T-helper 17 cell (primary cell): ENCODE measurements at places on chromosomes 7 and 10.

- no peak for DNase-seq
These were observed 90.7 kb upstream of the TMEM168 start for GRCh38 chr7:112880818-112881418.

- no peak for DNase-seq
These were observed 11.5 kb upstream of the TAS2R39 start for GRCh38 chr7:143171697-143172096.

GRCh38 chr10:111146025-111146640 lies 69.3 kb downstream of the ADRA2A start:
- no peak for DNase-seq

DNA sequence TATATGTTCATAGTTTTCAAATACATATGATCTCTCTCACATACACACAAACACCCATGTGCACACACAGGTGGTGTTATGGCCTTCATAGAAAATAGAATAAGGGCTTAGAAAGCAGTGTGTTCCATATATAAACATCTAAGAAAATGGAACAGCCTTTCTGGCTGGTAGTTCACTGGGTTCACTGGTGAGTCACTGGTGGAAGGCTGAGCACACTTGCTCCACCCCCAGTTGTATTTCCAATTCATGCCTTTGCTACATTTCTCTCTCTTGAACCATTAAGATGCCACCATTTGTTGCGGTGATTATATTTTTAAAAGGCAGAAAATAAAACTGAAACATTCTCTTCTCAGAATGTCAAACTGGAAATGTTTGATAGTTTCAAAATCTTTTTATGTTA lies 252.1 kb downstream of the GLI3 start:
- DNase-seq, result no peak
